ENCODE measurements at places on chromosomes 5 and 9. TPM values are rescaled to one million over a fixed set of nuclear protein-coding genes. Genes with fewer than 3 reads are reported as not detected.

Gene CAVIN4
- 2.9 TPM for polyA plus RNA-seq

DNA sequence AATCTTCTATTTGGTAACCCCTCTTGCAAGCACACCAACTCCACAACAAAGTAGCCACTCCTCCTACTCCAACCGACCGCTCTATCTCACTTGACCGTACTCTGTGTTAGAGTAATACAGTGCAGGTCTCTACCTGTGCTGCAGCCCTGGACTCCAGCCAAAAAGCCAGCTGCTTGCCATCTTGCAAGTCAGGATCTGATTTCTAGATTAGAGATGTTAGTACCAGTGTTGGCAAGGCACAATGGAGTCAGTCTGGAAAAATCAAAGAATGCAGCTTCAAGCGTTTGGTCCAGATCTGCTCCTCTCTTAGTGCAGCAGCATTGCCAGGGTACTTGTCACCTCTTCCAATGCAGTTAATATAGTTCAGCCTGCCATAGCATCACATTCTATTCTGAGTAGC lies 477.6 kb downstream of the ZSWIM6 start:
- peak; percentile 19 for DNase-seq

GRCh38 chr5:154368041-154368800 lies 77.6 kb upstream of the SAP30L start:
- DNase-seq: peak; percentile 43

- peak; percentile 46 for DNase-seq
Measured at GRCh38 chr5:138789771-138790242, 36.6 kb downstream of the CTNNA1 start.

Data from renal pelvis (tissue), 12 donors.